ENCODE measurements at places on chromosomes 4 and X.

GRCh38 chr4:165006886-165007285 is 24.9 kb upstream of the TRIM60 start:
- DNase-seq: no peak

- no peak for DNase-seq
These were observed 72.7 kb upstream of the DCLK2 start for GRCh38 chr4:150005537-150005936.

DNA sequence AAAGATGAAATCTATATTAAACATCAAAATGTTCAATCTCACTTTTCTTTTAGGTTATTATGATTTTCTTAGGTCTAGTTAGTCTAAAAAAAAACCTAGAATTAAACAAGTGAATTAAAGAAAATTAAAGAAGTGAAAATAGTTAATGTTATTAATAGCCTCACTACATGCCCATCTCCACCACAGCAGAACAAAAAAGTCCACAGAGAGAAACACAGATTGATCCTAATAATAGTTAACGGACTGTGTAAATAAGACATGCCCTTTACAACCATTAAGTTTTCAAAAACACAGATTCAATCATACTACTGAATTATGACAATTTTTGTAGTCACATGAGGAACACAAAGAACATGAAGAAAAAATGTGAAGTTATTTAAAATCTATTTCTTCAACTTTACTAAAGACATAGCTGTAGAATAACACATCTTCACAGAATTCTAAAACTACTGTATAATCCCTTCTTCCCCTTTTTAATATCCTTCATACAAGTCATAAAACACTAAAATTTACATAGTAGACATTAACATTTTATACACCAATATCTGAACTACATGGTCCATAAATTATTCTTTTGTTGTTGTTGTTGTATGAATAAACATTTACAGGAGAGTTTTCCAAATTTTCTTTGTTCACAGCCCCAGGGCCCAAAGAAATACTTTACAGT is 15.3 kb downstream of the HELQ start:
- no peak for DNase-seq

GRCh38 chr4:100609810-100610209 is 92.0 kb upstream of the EMCN start:
- no peak for DNase-seq

Data from activated CD4-positive, alpha-beta T cell treated with anti-CD3 and anti-CD28 coated beads for 48 hours (primary cell).